ENCODE measurements at places on chromosomes 7 and 10. TPM values are rescaled to one million over a fixed set of nuclear protein-coding genes. Genes with fewer than 3 reads are reported as not detected.

DNA sequence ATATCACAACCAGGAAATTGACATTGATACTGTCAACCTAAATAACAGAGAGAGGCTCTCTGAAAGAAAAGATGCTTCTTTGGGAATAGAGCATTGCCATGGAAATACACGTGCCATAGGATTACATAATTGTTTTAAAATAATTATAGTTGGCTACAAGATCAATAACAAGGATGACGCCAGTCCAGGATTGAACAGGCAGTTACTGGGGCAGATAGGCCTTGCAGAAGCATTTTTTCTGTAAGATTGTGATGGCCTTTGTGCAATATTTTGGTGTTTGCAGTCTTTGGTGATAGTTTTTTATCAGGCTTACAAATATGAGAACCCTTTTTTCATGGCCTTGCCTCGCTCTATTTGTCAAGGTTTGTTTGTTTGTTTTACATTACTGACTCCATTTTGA is 10.5 kb downstream of the ACADSB start:
- DNase-seq, result no peak

GRCh38 chr7:144391014-144391413 is 12.5 kb downstream of the NOBOX start:
- no peak for DNase-seq

- DNase-seq, result peak; percentile 70
Measured at GRCh38 chr7:15561835-15562234, at the start of gene AGMO. Gene AGMO (minus strand): TSS chr7:15562015.

GRCh38 chr10:13500201-13500600 is 28.6 kb downstream of the BEND7 start:
- no peak for DNase-seq

GRCh38 chr7:130397758-130398073 is 17.4 kb downstream of the CPA1 start:
- no peak for DNase-seq

Gene HYAL4
- total RNA-seq, result not detected

Gene DYNC1I1
- 39.0 TPM for total RNA-seq

Gene TMEM229A
- total RNA-seq, result not detected

- no peak for DNase-seq
Measured at GRCh38 chr7:154720016-154720415, 282.9 kb downstream of the PAXIP1 start.

- no peak for DNase-seq
Measured at GRCh38 chr7:141776374-141776773, at the start of gene TAS2R4. Gene TAS2R4 (plus strand): TSS chr7:141776674. CDS start chr7:141778489, 1,815 bp downstream.

GRCh38 chr10:75542906-75543305 is 111.5 kb downstream of the LRMDA start:
- no peak for DNase-seq
